Naive thymus-derived CD4-positive, alpha-beta T cell (primary cell): ENCODE measurements at places on chromosomes 11 and 22. TPM values are rescaled to one million over a fixed set of nuclear protein-coding genes. Genes with fewer than 3 reads are reported as not detected.

DNA sequence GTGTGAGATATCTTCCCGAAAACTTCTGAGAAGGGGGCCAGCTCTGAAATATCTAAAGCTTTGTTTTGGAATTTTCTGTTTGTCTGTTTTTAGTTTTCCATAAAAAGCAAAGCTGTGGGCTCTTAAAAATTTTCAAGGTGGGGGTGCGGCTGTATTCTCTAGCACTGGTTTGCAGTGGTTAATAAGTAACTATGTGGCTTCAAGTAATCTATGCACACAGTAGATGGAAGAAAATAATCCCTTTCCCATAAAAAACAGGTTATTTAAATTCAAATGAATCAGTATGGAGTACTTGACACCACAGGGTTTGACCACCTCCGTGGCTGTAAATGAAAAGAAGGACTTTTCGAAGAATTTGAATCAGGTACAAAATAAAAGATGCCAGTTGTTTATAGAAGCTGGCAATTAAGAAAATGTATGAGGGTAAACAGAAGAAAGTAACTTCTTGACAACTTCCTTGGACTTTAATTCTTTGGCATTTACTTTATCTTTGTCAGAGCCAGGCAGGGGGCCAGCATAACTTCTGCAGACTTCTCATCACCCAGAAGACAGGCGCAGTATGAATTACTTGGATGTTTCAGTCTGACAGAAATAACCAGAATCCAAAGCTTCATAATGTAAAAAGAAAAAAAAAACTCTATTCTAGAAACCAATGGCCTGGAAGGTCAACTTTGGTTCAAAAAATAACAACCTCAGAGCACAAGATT is 981.0 kb downstream of the DLG2 start:
- no peak for DNase-seq

DNA sequence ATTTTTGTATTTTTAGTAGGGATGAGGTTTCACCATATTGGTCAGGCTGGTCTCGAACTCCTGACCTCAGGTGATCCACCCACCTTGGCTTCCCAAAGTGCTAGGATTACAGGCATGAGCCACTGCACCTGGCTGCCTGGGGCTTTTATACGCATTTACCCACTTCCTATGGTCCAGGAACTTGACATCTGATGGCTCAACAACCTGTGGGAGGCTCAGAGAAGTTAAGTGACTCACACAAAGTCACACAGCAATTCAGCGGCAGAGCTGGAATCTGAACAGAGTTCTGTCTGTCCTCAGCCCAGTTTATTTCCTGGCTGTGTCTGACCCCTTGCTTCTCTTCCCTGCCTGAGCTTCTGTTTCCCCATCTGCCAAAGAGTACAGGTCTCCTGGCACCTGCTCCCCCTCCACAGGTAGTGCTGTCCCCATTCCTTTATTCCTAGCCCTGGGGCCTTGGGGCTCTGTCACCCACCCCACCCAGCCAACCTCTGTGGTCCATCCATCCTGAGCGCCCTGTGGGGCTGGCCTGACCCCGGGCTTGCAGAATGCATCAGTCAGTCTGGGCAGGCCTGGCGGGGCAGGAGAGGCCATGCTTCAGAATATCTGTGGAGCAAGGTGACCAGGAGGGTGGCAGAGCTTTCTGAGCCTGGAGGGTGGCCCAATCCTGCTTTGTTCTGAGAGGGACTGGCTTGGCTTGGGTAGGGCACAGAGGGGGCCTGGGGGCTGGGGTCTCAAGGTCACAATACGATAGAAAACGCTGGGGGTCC is 50.6 kb downstream of the CACNA1I start:
- no peak for DNase-seq

- no peak for DNase-seq
Measured at GRCh38 chr11:33620423-33621171, 80.0 kb downstream of the C11orf91 start.

- no peak for DNase-seq
Measured at GRCh38 chr11:123186286-123186685, 8.8 kb downstream of the CLMP start.

SMC1B gene
- total RNA-seq: not detected
